Choroid plexus epithelial cell (primary cell): ENCODE measurements at places on chromosomes 12 and 14.

GRCh38 chr14:83664389-83664788 is 1865.6 kb upstream of the FLRT2 start:
- DNase-seq, result peak; percentile 7

GRCh38 chr14:23450379-23450778 is 14.9 kb upstream of the MYH7 start:
- DNase-seq, result no peak

DNA sequence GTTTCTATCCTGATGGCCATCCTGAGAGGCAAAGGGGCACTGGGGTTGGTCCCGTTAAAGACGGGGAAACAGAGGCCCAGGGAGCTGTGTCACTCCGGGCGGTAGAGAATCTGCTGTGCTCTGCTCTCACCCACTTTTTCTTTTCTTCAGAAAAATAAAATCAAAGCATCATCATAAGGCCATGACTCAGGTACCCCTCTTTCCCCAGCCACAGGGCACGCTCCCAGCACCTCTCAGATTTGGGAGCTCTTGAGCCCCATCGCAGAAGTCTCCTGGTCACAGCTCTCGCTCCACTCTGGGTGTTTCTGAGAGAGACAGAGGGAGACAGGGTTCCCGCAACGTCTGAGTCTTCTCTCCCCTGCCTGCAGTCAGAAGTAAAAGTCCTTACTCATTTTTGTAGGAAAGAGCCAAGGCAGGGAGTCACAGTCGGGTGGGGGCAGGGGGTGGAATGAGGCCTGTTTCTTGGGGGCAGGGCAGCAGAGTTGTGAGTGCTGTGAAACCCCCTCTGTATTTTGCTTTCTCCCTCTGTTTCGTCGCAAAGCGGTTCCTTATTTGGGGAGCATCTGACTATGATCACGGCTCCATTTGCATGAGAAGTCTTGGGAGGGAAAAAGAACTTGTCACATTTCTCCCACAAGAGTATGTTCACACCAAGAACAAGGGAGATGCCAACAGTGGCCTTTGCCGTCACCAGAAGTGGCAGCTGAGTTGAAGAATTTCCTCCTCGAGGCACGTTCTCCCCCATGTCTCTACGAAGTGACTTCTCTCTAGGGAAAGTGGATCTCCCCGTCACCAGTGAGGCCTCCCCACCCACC is 139.0 kb downstream of the BCL11B start:
- no peak for DNase-seq

DNA sequence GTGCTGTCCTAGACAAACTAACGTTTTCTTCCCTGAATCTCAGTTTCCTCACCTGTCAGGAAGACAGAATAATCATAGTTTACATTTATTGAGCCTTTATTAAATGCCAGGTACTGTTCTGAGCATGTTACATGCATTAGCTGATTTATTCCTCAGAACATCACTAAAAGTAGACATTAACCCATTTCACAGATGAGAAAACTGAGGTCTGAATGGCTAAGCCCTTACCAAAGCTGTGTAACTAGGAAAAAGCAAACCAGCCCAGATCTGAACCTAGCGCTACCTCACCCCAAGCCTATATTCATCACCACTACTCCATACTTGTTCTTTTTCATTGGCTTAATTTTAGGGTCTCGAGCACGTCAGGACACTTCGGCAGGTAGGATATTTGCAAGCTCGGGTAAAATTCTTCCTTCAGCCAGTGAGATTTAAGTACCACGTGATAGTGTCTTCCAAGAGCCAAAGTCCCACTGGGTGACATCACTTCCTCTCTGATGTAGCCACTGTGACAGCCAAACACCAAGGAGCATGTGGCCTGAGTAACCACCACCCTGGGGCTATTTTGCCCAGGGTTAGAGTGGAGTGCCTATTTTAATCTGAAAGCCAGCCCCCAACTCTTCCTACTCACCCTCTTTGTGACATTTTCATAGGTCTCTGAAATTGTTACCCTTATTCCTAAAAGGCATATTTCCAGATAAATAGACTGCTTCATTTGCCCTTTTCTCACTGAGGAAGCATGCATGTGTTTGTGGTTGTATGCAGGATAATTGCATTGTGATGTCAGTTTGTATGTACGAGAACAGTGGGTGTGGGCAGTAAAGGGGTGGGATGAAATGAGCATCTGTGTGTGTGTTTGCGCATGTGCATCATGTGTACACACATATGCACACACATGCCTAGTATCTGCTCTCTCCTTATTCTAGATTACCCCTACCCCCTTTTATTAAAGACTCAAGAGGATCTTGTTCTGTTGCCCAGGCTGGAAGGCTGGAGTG is 62.2 kb upstream of the WSCD2 start:
- no peak for DNase-seq

DNA sequence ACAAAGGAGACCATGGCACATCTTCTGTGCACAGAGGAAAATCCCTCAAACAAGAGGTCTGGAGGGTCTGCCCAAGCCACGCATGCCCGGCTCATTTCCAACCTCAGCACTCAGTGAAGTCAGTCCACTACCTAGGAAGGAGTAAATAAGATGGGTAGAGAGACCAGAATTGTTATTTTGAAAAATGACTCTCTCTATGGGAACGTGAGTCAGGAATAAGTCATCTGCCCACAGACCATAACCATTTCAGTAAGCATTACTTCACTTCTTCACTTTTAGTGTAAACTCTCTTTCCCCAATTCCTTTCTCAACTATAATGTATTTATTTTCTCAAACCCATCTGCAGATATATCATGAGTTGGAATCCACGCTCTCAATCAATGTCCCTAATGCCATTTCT is 1039.9 kb upstream of the USP15 start:
- DNase-seq, result no peak

DNA sequence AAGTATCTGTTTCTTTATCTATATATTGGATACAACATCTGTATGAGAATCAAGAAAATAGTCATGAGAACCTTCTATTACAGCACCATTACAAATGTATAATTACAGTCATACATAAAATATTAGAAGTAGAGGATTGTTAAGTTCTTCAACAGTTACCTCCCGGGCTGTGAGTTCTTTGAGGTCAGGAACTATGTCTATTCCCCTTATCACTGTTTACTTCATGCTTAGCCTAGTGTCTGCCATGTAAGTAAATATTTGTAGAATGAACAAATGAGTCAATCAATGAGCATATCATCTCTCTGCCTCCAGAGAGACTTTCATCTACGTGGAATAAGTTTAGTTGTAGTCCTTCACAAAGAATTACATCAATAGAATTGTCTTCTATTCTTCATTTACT is 47.2 kb downstream of the PUS7L start:
- no peak for DNase-seq
